ENCODE measurements at places on chromosomes 3 and 15.

- DNase-seq, result no peak
Measured at GRCh38 chr3:63521657-63522056, 130.8 kb upstream of the SNTN start.

- no peak for DNase-seq
Measured at GRCh38 chr3:107409365-107409764, 32.1 kb downstream of the CCDC54 start.

DNA sequence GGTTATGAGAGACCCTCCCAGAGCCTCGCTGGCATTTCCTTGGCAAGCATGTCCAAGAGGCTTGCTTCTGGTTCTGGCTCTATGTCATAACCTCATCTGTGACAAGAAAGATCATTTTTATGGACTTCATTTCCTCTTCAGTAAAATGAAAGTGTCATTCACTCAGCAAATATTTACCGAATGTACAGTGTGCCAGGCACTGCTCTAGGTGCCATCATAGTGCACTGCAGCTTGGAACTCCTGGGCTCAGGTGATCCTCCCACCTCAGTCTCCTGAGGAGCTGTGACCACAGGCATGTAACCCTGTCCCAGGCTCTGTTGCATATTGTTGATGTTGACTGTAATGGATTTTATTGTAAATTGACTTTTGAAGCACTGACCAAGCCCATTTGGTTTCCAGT lies 18.7 kb upstream of the ITPKA start:
- no peak for DNase-seq

GRCh38 chr3:113546414-113546893 lies 14.1 kb downstream of the SIDT1 start:
- DNase-seq, result no peak

GRCh38 chr15:34682674-34683073 lies 72.1 kb downstream of the GJD2 start:
- peak; percentile 6 for DNase-seq

GRCh38 chr3:196042673-196043072 lies 39.2 kb downstream of the TFRC start:
- DNase-seq, result no peak

- no peak for DNase-seq
Measured at GRCh38 chr3:148360051-148360450, 337.7 kb upstream of the AGTR1 start.

DNA sequence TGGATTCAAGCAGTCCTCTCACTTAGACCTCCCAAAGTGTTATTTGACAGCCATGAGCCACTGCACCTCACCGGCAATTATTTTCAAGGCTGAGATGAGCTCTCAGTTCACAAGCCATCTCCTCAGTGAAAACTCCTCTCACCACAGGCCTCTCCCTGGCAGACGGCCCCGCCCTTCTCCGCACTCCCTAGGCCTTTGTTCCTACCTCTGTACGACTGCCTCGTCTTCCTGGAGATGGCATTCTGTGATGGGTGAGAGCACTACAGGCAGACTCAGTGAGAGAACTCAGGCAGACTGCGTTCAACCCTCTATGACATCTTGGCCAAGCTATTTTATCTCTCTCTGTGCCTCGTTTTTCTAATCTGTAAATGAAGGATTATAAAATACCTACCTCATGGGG lies 67.0 kb upstream of the TPM1 start:
- DNase-seq, result no peak

GRCh38 chr3:185470323-185470722 lies 28.5 kb downstream of the TMEM41A start:
- no peak for DNase-seq

DNA sequence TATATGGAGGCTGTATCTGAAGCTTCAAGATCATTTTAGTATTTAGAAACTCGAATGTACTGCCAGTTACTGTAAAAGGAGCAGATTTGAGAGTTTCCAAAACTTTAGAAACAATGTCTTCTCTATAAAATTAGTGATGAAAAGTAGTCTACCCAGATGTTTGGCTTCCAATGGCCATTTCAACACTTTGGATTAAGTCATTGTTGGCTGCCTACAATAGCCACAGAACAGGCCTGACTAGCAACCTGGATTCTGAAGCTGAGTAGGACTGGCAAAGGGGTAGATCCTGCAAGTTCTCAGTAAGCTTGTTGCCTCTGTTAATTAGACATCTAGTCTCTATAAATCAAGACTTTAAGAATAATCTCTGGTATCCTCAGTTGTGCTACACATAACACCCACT lies 239.0 kb upstream of the KCNMB2 start:
- no peak for DNase-seq

DNA sequence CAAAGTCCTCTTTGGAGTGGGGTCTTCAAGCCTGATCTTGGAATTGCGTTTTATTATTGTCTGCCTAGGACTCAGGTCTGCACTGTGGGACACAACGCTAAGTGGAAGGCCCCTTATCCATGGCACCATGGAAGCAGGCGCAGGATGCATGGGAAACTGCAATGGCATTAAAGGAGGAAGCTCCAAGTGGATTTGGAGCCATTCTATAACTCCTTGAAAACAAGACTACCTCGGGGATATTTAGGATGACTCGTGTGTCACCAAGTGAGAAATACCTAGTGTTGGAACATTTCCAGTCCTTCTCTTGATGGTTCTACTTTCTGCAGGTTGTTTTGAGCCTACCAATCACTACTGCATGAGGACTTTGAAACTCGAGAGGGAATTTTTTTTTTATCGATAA lies 126.6 kb upstream of the ZBED2 start:
- DNase-seq, result no peak

DNA sequence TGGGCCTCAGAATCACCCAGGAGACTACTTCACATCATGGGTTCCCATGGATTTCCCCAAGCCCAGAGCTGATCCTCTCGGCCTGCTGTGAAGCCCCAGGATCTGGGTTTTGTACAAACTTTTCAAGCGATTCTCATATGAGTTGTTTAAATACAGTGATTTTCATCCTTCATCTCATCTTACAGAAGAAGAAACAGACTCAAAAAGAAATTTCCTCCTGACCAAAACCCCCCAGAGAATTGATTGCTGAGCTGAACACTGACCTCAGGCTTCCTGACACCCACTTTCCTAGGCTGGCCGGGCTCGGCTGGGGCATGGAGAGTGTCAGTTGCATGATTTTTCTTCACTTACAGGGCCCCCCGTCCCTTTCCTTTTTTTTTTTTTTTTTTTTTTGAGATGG lies 60.3 kb downstream of the BDH1 start:
- no peak for DNase-seq

GRCh38 chr15:40044717-40045571 lies 6.0 kb upstream of the SRP14 start:
- DNase-seq, result peak; percentile 83

GRCh38 chr15:48888836-48889235 lies 10.9 kb downstream of the EID1 start:
- no peak for DNase-seq

GRCh38 chr3:16633948-16634347 lies 28.7 kb upstream of the DAZL start:
- DNase-seq, result no peak

GRCh38 chr3:13111173-13111872 lies 38.1 kb upstream of the IQSEC1 start:
- DNase-seq, result no peak

All from fibroblast of villous mesenchyme (primary cell).